ENCODE measurements at places on chromosomes 16 and 17. TPM values are rescaled to one million over a fixed set of nuclear protein-coding genes. Genes with fewer than 3 reads are reported as not detected.

- DNase-seq: no peak
These were observed 108.5 kb downstream of the ZNF778 start for GRCh38 chr16:89325861-89326471.

DNA sequence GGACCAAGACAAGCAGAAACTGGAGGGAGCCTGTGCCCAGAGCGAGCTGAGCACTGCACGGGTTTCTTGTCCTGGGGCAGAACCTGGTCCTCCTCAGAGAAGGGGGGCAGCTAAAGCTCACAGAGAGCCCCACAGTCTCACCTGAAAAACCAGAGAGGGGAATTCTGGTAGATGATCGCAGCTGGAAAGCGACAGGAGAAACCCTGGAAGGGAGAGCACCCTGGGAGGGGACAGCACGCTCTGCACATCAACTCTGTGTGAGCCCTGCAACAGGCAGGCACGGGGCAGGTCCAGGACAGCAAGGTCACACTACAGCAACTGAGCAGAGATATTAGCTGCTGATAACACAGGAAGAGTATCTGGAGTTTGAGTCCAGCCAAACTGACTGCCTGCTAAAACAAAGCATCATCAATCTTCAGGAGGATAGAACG is 18.2 kb downstream of the ZCCHC14 start:
- no peak for DNase-seq

GRCh38 chr16:86307514-86307903 is 202.8 kb upstream of the FOXF1 start:
- no peak for DNase-seq

GRCh38 chr17:71472809-71473789 is 647.7 kb upstream of the SOX9 start:
- no peak for DNase-seq

Gene STX1B
- total RNA-seq: 0.27 TPM

DNA sequence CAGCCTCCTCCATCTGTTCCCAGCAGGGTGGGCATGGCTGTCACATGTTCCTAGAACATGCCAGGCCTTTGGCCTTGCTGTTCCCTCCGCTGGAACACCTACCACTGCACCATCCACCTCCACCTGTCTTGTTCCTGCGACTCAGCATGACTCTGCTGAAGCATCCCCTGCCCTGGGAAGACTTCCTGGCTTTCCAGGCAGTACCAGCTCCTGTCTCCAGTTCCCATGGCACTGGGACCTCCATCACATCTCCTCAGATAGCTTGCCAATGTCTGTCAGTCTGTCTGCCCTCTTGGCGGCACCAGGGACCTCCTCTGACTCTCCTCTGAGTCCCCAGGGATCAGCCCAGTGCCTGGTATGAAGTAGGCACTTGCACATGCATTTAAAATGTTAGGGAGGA is 15.7 kb downstream of the PDP2 start:
- no peak for DNase-seq

DNA sequence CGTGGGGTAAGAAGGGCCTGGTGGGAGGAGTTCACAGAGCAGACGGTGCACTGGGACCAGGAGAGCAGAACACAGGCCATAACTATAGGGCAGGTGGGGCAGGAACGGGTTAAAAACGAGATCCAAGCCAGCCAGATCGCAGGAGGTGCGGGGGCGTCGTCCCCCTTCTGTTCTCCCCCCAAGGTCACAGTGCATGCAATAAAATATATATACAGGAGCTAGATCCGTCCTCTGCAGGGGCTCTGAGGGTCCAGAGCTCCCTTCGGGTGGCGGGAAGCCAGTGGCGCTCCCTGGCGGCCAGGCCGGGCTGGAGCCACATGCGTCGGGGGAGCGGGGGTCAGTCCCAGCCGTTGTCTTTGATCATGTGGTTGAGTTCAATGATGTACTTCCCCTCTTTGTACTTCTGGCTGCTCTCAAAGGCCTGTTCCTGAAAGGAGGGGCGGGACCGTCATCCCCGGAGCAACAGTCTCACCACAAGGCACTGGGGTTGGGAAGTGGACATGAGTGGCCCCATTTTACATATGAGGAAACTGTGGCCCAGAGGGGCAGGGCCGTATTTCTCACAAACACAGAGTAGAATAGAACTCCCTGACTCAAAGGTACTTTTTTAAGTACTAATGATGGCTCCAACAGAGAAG is 768 bp upstream of the TBX6 start:
- peak; percentile 59 for DNase-seq

GRCh38 chr17:67712375-67712774 is 5.4 kb upstream of the NOL11 start:
- DNase-seq: no peak

Gene IL4R
- 156 TPM for total RNA-seq

GRCh38 chr16:86033971-86034370 is 135.0 kb downstream of the IRF8 start:
- no peak for DNase-seq

GRCh38 chr17:58189436-58190146 is 2.9 kb upstream of the EPX start:
- DNase-seq: no peak

GRCh38 chr16:1469693-1470201 is 5.1 kb downstream of the CLCN7 start:
- DNase-seq: no peak

Gene CXCL16
- total RNA-seq: 15.3 TPM

DNA sequence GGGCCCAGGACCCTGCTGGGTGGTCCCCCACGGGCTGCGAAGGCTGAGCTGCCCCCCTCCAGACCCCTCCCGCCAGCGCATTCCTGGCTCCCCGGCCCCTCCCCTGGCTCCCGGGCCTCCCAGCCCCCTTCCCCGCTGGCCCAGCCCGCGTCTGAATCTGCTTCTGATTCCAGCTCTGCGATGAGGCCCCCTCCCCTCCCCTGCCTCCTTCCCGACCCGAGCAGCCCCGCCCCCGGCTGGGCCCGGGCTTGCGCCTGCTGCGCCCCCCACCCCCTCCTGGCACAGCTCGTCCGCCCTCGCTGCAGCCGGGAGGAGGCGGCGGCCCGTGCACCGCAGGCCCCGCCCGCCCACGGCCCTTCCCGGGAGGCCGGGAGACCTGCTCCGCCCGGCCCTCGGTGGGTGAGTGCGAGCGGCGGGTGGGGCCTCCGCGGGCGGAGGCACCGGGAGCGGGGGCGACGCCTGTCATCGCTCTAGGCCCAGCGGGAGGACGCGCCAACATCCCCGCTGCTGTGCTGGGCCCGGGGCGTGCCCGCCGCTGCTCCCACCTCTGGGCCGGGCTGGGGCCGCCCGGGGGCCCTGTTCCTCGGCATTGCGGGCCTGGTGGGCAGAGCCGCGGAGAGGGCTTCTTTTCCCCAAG is at the start of gene NTN3:
Gene NTN3, plus strand, starts transcription at position 282 of the 637 bp plus-strand sequence. CDS start 405 bp downstream, outside the sequence.
- DNase-seq: no peak

DNA sequence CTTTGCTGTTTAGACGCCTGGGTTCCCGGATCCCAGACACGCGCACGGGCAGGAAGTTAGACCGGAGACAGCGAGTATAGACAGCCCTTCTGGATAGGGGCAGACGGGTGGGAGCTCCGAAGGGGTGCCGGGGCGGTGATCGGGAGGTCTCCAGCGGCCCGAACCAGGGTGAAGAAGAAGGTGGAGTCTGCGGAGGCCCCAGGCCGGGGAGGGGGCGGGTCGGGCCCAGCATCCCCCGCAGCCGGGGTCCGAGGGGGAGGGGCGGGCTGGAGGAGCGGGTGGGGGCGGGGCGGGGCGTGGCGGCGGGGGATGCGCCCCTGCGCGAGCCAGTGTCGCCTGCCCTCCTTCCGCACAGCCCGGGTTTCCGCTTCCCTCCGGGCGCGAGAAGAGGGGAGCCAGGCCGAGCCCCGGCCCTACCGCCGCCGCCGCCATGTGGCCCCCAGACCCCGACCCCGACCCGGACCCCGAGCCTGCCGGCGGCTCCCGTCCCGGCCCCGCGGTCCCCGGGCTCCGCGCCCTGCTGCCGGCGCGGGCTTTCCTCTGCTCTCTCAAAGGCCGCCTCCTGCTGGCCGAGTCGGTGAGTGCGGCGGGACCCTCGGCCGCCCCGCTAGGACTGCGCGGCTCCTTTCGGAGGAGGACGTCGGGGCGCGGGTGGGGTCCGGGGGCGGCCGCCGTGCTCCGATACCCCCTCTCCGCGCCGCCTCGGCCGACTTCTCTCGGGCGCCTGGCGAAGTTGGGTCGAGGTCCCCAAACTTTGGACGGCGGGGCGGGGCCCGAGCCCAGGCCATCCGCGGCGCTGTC is at the start of gene CMTM3:
Gene CMTM3, plus strand, starts transcription at position 329 of the 801 bp plus-strand sequence. Its CDS starts 102 bp downstream, at position 431.
- DNase-seq: peak; percentile 58

Gene CACNG3
- total RNA-seq: not detected

- DNase-seq: no peak
These were observed 32.5 kb downstream of the MARF1 start for GRCh38 chr16:15610369-15610871.

GRCh38 chr16:23206986-23207385 is 24.4 kb downstream of the SCNN1G start:
- no peak for DNase-seq

DNA sequence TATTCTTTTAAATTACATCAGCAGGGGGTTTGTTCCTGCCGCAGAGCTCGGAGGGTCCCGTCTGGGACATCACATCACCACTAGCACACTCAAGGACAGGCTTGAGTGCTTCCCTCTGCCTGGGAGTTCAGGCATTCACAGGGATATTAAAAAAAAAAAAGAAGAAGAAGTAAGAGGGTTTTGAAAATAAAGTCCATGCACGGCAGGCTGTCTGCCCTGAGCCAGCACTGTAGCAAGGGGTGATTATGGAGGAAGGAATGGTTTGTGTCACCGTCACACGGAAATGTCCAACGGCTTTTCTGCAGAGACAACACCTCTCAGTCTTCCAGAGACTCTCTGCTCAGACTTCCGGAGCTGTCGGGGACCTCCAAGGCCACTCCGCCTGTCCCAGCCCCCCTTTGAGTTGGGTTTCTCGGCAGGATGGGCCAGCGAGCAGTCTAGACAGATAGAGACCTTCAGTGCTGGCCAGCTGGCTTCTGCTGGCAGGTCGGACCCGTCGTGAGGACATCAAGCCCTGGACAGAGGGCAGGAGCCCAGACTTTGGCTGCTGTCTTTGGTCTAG is 33.6 kb downstream of the MEOX1 start:
- no peak for DNase-seq

DNA sequence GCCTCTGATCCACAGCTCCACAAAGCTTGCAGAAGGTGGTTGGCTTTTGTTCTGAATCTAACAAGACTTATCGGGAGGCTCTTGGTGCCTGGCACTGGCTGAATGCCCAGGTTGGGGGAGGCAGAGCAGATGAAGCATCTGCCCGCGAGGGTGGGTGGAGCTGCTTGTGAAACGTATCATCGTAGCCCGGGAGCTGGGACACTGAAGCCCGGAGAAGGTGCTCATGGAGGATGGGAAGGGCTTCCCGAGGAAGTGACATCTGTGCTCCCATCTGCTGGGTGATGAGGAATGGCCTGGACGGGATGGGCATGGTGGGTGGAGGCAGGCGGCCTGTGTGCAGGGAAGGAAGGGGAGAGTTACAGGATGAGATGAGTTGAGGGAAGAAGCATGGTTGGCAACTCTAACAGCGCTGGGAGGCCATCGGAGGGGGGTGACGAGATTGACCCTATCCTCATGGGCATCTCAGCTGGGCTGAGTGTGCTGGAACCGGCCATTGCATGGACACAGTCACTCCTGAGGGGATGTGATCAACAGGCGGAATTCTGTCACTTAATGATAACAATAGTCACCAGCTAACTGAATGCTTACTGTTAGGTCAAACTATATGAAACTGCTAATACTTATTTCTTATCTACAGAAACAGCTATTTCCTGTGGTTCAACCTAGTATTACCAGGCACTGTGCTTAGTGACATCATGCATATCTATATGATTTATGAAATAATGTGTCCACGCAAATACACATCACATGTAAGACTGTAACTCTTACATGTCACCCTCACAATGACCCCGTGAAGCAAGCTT is 102.7 kb downstream of the ABCC6 start:
- no peak for DNase-seq

Gene HBZ
- total RNA-seq: not detected

DNA sequence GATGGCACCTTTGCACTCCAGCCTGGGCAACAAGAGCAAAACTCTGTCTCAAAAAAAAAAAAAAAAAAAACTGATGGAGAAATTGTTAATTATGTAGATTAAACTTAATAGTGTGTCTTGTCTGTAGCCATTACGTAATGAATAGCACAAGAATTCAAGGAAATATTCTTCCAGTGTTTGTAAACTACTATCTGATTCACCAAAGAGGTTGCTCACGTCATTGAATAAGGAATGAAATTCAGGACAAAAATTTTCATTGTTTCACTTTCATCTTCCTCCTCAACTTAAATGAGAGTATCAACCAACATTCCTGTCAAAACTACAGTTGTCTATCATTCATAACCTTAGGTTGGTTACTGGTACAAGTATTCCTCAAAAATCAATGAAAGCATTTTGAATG is 30.7 kb upstream of the MYO18A start:
- DNase-seq: no peak

DNA sequence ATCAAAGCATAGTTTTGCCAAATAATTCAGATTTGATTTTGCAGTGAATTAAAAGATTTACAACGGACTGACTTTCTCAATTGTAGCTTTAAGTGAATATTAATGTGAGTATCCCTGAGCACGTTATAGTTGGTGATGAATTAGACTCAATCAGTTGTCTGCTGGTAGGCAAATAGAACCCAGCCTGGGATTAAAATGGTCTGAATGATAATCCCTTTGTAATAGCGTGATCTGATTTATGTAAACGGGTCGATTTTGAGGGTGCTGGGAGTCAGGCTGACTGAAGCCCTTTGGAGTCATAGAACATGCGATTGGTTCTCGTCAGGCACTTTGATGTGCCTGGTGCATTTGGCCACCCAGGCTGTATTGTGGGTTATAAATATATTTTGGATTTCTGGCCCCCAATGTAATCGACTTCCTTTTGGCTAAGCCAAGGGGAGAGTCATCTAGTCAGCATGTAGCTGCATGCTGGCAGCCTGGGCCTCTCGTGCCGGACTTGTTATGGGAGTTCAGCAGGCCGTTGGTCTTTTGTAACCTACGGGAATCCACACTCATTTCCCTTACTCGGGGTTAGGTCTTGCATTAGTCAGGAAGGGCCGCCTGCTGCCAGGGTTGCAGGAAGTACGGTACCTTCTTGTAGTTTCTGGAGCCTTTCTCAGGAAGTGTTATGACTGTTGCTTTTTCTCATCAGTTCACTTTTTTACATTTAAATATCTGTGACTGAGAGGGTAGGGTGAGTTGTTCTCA is 5.4 kb downstream of the PGS1 start:
- no peak for DNase-seq

Gene KRT39
- total RNA-seq: not detected

GRCh38 chr17:40535924-40536294 is 29.4 kb downstream of the CCR7 start:
- DNase-seq: no peak

DNA sequence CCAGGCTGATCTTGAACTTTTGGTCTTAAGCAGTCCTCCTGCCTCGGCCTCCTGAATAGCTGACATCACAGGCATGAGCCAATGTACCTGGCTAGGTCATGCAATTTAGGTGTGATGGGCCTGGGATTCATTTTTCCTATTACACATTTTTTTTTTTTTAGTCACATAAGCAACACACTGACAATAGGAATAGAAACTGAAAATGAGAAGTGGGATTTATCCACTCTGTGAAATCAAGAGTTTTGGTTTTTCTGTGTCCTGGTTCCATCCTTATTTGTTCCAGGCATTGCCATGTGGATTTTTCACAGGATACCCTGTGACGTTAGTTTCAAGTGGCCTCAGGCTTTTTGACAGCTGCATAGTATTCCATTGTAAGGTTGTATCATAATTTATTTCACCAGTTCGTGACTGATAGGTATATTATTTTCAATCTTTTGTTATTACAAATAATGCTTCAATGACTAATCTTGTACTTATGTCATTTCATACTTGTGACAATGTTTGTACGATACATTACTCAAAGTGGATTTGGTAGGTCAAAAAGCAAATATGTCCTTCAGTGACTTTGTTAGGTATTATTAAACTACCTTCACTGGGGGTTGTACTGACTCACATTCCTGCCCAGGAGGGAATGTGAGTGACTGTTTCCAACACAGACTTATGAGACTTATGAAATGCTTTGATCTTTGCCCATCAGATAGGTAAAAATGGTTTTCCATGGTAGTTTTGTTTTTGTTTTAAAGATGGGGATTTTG is 10.6 kb downstream of the ADCY7 start:
- DNase-seq: no peak

Measured in T-helper 17 cell (primary cell).